DMS53 (cell line): ENCODE measurements at places on chromosomes 12 and 14.

GRCh38 chr12:8667270-8667669 lies 4.6 kb upstream of the MFAP5 start:
- DNase-seq: no peak

GRCh38 chr12:104877103-104877705 lies 80.9 kb downstream of the SLC41A2 start:
- peak; percentile 56 for DNase-seq

DNA sequence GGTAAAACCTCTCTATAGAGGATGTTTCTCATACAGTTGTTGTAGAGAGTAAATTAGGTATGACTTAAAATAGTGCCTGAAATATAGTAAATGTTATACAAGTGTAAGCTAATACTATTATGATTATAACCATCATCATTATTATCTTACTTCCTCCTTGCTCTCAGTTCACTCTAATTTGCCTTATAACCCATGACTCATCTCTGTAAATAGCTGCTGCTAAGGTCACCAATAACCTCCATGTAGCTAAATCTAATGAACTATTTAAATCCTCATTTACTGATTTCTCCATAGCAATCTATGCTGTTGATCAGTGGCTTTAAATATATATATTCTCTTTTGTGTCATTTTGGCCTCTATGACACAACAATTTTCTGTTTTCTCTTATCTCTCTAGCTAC lies 109.6 kb downstream of the RMST start:
- peak; percentile 83 for DNase-seq

DNA sequence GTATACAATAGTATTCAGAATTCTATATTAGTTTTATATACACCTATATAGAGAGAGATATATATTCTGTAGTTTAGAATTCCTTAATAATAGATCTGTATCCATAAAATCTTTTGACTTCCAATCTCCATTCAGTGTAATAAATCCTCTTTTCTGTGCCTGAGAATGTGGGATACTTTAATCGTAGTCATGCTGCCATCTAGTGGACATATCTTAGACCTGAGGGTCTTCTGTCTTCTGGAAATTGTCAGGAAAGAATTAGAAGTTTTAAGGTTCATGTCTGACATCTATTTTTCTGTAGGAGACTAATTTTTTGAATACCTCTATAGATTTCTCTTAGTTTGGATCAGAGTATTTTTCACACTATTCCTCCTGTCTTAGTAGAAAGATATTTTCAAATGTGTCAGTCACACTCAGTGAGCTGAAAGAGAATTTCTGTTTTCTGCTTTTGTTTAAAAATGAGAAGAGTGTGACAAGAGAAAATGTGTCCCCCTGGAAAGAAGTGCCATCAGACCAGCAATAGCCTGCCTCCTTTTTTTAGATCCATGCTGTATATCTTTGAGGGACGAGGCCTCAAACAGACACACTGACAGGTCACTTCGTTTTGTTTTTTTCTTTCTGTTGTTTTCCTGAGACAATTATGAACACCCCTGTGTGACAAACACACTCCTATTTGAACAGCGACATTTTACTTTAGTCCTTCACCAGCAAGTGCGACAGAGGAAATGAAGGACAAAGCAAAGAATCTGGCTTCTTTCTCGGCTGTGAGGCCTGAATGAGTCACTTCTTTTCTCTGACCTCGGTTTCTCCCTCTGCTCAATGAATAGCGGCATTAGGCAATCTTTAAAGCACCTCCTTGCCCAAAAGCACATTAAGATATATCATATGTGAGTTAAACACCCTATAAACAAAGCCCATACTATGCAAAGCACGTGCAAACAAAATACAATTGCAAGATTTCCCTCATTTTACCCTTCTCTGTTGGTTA lies 96.3 kb downstream of the GALC start:
- DNase-seq: peak; percentile 64

DNA sequence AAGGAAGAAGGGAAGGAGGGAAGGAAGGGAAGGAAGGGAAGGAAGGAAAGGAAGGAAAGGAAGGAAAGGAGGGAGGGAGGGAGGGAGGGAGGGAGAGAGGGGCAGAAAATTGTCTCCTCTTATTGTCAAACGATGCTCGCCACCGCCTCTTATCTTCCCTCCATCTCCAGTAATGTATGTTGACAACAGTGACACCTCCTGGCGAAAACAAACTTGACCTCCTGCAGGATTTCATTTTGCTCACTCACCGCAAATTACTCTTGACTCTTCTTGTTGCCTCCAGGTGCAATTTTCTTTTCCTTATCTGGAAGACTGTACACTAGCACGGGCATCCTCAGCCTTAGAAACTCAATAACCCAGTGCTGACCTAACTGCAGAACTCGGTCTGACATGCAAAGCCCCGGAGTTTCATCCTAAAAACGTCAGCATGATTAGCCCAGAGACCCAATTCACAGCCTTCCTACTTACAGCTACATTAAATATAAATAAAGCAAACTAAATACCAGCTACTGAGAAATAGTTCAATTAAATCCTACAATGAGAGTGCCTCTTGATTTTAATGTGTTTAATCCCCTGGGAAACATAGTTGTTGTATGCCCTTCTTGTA lies 512.4 kb upstream of the TMPO start:
- DNase-seq: peak; percentile 88

- no peak for DNase-seq
These were observed 2.1 kb downstream of the ITGA5 start for GRCh38 chr12:54416687-54417603.
